AG08396 (cell line): ENCODE measurements at places on chromosomes 12 and 14.

- no peak for DNase-seq
Observed at GRCh38 chr12:116635487-116635886, 76.3 kb downstream of the MAP1LC3B2 start.

DNA sequence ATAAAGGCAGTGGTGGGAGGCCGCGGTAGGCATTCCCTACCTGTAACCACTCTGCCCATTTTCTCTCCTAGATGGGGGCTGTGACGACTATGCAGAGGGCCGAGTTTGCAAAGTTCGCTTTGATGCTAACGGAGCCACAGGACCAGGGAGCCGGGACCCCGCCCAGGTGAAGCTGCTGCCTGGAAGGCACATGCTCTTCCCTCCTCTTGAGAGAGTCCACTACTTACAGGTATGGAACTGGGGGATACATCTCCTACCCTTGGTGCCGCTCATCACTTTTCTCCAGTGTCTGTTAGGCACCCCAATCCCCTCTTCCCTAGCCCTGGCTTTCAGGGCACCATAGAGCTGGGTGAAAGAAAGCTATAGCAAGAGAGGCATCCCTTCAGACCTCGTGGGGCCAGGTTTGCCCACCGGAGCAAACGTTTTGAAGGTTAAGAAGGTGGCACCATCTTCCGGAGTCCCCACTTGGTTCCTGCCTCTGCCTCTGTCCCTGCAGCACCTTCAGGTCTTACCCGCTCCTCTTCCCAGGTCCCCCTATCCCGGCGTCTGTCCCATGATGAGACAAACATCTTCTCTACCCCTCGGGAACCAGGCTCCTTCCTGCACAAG is 2.0 kb upstream of the P3H3 start:
- no peak for DNase-seq

GRCh38 chr12:118526255-118527095 is 150.1 kb downstream of the SUDS3 start:
- DNase-seq = no peak

GRCh38 chr12:5295996-5296395 is 135.9 kb upstream of the NTF3 start:
- DNase-seq = no peak

DNA sequence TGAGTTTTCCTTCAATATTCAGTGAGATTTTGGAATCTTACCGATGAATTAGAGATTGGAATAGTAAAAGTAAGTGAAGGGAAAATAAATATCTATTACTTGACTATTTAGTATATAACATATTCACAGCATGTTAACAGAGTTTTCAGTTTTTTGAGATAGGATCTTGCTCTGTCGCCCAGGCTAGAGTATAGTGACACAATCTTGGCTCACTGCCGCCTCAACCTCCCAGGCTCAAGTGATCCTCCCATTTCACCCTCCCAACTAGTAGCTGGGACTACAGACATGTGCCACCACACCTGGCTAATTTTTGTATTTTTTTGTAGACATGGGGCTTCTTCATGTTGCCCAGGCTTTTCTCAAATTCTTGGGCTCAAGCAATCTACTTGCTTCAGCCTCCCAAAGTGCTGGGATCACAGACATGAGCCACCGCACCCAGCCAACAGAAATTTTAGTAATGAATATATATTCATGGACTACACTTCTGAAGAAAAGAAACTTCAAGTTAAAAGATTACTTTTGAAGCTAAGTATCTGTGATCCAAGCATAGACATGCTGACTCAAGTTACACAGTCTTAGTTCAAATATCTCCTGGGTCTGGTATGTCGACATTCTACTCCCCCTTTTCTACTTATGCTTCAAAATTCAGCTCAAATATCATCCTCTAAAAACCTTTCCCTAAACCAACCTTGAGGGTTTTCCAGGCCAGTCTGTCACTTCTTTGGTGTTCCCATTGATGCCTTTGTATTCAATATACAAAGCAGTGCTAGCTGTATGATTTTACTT is 13.8 kb downstream of the UBE2N start:
- no peak for DNase-seq

DNA sequence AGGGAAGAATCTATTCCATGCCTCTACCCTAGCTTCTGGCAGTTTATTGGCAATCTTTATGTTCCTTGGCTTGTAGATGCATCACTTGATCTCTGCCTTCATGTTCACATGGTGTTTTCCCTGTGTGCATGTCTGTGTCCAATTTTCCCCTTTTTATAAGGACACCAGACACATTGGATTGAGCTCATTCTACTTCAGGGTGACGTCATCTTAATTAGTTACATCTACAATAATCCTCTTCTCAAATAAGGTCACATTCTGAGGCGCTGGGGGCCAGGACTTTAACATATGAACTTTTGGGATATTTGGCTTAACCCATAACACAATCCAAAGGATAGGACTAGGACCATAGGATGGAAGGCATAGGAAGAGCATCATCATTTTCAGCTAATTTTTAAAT is 101.4 kb downstream of the KCNMB4 start:
- DNase-seq = no peak

DNA sequence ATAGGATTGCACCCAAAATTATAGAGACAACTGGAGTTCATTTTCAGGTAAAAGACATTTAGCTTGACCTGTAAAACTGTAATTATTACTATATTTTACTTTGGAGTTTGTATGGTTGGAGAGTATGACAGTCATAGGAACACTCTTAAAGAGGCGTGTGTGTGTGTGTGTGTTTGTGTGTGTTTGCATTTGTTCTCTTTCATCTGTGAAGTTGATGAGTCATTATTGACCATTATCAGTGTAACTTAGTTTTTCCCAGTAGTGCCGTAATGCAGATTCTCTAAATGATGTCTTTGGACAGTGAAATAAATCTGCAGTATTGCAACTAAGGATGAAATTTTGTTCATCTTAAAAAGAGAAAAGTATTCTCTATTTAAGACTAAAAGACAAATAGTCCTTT is 13.0 kb downstream of the WASHC4 start:
- DNase-seq = no peak

GRCh38 chr14:104553166-104554087 is 26.1 kb upstream of the C14orf180 start:
- no peak for DNase-seq

- DNase-seq = peak; percentile 78
Observed at GRCh38 chr14:91173221-91173670, 59.4 kb downstream of the DGLUCY start.

DNA sequence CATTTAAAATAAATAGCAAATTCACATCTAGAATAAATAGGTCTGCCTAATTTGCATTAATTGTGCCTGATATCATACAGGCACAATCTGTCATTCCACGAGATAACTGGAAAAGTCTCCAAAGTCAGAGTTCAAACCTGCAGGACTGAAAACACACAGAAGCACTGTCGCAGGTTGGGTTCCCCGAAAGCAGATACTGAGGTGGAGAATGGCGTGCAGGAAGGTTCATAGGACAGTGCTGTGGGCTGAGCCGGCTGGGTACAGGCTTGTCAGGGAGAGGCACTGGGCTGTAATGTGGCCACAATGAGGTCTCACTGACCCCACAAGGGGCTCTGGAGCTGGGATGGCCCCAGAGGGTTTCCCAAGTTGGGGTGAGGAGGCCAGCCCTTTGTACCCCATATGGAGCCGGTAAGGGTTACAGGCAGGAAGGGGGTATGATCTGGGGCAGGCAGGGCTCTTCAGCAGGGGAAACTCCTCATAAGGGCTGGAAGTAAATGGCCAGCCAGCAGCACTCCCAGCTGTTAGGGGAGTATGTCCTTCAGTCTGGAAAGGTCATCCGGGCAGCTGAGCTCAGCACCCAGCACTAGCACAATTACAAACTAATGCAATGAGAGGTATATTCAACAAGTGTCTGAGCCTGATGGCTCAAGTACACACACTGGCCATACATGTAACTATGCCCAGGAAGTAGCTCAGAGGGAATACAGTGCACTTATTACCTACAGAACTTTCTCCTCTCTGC is 68.5 kb downstream of the NT5DC3 start:
- DNase-seq = no peak

GRCh38 chr12:131076296-131076695 is 122.6 kb downstream of the ADGRD1 start:
- DNase-seq = no peak

GRCh38 chr12:96170328-96170727 is 23.8 kb upstream of the ELK3 start:
- DNase-seq = no peak

DNA sequence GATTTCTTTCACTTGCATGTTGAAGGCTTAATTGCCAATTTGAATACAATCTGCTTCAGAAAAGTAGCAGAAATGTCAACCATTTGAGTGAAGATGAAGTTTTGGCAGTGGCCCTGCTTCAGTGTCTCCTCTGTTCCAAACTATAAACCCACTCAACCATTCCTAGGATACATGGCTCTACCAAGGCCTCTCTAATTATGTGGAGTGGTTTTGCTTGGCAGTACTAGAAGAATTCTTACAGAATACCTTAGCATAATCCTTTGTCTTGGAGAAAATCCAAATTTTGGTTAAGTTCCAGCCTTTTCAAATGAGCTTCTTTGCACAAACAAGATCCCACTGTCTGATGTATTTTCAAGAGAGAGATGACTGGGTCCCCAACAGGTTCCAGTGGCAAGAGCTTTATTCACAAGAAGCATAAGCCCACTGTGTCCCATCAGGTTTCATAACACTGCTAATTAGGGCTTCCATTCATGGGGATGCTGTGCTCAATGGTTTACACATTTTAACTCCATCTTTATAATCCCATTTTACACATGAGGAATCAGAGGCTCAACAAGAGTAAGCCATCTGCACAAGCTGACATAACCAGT is 234.5 kb downstream of the IPO8 start:
- no peak for DNase-seq

DNA sequence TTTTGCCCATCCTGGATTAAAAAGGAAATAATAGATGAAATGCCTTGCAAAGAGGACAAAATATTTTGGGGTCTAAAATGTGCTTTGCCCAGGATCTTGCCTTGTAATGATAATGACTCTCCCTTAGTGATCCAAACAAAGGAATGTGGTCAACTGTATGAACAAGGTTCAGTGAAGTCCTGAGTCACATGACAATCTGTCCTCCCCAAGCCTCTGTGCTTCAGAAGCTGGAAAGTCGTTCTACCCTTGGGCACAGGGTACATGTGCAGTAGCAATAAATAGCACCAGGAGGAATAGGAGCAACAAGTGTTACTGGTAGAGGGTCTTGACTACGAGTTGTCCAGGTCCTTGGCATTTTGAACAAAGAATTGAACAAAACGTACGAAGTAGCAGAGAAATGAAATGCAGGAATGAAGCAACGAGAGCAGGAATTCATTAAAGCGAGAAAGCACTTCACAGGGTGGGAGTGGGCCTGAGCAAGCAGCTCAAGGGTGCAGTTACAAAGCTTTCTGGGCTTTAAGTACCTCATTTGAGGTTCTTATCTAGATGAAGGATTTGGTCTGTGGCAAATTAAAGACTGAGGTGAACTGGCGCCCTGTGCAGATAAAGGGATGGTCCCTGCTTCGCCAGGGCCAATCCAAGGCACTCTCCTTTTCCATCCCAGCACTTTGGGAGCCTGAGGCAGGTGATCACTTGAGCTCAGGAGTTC is 65.8 kb downstream of the RESF1 start:
- DNase-seq = no peak

- DNase-seq = peak; percentile 68
Observed at GRCh38 chr12:124906606-124907261, 7.7 kb downstream of the UBC start.
